ENCODE measurements at places on chromosomes 12 and 14. TPM values are rescaled to one million over a fixed set of nuclear protein-coding genes. Genes with fewer than 3 reads are reported as not detected.

RERGL gene
- total RNA-seq: 6.2 TPM

PRB4 gene
- total RNA-seq: not detected

RECQL gene
- 15.9 TPM for total RNA-seq

SLC5A8 gene
- total RNA-seq: 0.32 TPM

GLIPR1L2 gene
- 4.6 TPM for total RNA-seq

PPP4R4 gene
- 26.7 TPM for total RNA-seq

GOLGA3 gene
- total RNA-seq: 50.9 TPM

RAPGEF3 gene
- 78.9 TPM for total RNA-seq

AMDHD1 gene
- total RNA-seq: 1.1 TPM

TAS2R13 gene
- total RNA-seq: 8.4 TPM

RPL10L gene
- total RNA-seq: not detected

SOAT2 gene
- not detected for total RNA-seq

SCARB1 gene
- total RNA-seq: 50.6 TPM

DUSP6 gene
- 21.7 TPM for total RNA-seq
